CD4-positive, alpha-beta T cell treated with Interleukin-17A for 4 hours (primary cell): ENCODE measurements at places on chromosomes 3 and 15.

DNA sequence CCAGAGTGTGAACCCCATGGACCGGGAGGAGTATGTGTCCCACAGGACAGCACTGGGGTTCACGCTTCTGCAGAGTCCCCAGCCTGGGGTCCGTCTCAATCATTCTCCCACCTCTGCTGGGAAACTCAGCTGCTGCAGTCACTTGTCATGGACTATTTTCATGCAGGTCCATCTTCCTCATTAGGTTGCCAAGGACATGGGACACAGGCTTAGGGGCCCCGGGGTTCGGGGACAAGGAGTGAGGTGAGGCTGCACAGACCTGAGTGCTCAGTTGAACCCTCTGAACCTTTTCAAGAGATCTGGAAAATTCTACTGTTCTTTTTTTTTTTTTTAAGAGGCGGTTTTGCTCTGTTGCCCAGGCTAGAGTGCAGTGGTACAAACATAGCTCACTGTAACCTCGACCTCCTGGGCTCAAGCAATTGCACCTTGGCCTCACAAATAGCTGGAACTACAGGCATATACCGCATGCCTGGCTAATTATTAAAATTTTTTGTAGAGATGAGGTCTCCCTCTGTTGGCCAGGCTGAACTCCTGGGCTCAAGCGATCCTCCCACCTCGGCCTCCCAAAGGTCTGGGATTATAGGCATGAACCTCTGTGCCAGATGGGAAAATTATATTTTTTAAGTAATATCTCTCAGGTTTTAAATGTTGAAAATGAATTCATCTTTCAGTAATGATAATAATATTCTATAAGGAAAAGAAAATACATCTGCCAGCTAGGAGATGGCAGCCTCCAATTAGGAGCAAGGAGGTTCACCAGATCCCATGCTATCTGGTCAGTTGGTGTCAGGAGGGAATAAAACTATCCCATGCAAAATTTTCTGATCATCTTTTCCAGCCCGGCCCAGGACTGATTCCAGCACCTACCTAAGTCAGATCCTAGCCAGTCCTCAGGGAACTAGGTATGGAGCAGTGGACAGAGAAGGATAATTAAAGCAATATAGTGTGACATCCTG is 45.2 kb downstream of the RPN1 start:
- no peak for DNase-seq

DNA sequence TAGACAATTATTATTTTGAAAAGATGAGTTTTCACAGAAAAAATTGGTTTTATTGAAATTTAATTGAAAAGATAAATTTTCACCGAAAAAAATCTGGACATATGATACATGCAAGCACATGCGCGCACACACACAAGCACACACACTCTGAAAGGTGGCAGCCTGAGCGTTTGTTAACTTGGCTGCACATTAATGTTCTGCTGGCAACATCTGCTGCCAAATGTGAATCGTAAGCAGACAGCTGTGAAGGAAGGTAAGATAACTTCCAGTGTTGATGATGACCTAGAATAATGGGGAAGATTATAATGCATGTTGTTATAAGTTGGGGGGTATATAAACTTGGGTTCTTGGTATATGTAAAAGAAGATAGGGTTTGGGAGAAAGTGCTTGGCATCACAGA is 18.4 kb upstream of the CMTM7 start:
- no peak for DNase-seq

- no peak for DNase-seq
Observed at GRCh38 chr3:146546366-146546965, 2.1 kb upstream of the PLSCR1 start.

GRCh38 chr15:63780969-63781368 is 52.8 kb downstream of the HERC1 start:
- no peak for DNase-seq

DNA sequence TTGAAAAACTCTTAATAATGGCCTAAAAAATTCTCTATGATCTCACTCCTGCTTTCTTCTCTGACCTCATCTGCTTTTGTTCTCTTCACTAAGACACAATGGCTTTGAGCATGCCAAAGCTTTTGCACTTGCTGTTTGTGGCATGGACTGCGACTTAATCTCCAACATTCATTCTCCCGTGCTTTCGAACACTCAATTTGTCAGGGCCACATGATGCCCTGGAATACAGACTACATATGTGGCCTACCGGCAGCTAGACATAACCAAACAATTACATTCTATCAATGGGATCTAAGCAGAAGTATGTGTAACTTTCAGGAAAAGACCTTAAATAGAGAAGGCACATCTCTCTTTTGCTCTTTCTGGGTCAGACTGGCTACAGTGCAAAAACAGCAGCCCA is 506.5 kb downstream of the MAGI1 start:
- DNase-seq, result no peak

- no peak for DNase-seq
Observed at GRCh38 chr3:183038221-183038620, 57.9 kb upstream of the DCUN1D1 start.

DNA sequence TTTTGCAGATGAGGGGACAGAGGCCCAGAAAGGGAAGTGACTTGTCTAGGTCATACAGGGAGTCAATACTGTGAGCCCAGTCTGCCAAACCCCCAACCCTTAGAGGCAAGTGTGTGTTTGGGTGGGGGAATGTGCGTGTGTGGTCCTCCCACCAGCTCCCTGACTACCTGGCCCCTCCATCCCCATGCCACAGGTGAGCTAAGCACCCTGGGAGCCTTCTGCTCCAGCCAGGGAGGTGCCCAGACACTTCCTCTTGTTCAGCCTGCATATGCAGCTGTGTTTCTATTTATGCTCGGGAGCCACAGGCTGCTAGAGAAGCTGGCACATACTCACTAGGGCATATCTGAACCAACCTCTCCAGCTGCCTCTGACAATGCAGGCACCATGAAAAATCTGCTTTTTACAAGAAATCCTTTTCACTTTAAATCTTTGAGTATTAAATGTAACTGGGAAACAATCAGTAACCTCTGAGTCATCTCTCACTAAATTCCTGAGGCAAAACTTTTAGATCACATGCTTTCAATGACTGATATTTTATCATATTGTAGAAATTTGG is 20.7 kb downstream of the TBC1D2B start:
- peak; percentile 38 for DNase-seq

GRCh38 chr3:10757021-10757820 is 58.8 kb upstream of the SLC6A11 start:
- DNase-seq, result no peak

- no peak for DNase-seq
Observed at GRCh38 chr3:38984731-38985130, 67.0 kb downstream of the SCN11A start.

GRCh38 chr3:142863010-142863817 is 25.7 kb downstream of the PCOLCE2 start:
- no peak for DNase-seq

- DNase-seq, result peak; percentile 43
Observed at GRCh38 chr3:188164248-188164687, 10.3 kb downstream of the LPP start.

- no peak for DNase-seq
Observed at GRCh38 chr3:13203398-13204176, 130.4 kb upstream of the IQSEC1 start.

GRCh38 chr3:130621824-130622223 is 104.8 kb downstream of the COL6A6 start:
- no peak for DNase-seq

GRCh38 chr3:122272879-122273278 is 52.2 kb upstream of the CSTA start:
- DNase-seq, result no peak

GRCh38 chr3:17800232-17800631 is 57.8 kb upstream of the TBC1D5 start:
- no peak for DNase-seq

DNA sequence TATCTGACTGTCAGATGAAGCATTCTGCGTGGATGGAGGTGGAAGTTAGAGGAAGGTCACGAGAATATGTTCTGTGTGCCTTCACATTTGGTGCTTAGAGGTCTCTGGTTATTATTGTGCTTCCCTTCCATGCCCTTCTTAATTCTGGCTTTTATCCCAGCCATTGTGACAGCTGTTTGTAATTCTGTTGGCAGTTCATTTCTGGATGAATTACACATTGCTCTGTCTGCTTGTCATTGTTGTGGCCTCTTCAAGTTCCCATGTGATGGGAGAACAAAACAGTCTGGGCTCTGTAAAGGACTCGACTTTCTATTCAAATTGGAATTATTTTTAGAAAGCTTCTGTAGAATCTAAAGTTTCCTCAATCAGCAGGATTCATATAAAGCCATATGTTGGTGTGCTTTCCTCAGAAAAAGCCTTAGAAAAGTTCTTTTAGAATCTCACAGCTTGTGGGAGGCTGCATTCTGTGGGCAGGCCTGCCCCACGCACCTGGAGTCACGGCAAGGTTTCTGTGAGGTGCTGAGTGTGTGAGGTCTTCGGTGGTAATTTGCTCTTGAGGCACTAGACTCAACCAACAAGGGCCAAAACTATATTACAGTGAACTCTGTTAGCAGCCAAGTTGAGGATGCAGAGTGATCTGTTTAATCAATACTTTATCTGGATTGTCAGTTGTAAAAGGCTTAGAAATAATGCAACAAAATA is 397.4 kb upstream of the AZI2 start:
- no peak for DNase-seq

GRCh38 chr3:173823911-173824460 is 426.4 kb downstream of the NLGN1 start:
- DNase-seq, result no peak

DNA sequence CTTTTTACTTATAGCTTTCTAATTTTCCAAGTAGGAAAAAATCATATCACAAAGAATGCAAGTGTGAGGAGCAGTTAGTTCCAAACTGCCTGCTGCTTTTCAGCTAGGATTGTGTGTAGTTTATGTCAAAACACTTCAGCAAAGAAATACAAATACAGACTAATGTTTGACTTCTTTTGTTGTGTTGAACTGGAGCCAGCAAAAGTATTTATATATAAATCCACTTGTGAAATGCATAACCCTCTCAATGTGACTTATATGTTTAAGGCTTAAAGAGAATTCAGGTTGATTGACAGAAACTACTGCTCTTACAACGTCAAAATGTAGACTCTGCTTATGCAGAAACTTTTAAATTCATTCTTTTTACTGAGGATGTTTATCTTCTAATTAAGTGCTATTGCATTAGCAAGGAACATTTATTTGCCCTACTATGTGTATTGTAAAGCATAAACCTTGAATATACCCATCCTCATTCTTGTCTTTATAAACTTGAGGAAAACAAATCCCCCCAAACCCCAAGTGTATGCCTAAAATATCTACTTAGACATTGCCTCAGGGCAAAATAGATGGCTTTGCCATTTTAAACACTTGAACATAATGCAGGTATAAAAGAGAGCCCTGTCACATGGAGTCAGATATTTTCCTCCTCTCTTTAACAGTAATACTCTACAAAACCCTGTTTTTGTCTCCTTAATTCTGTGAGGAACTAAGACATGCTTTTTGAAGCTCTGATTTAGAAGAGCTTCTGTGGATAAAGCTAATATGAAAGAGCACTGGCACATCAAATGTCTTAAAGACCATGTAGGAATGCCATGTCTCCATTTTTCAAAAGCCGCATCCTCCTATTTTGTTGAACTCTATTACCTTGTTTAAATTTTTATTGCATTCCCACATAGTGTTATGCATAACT is 302.8 kb upstream of the TBC1D5 start:
- DNase-seq, result no peak

GRCh38 chr3:54527953-54528352 is 399.9 kb downstream of the LRTM1 start:
- no peak for DNase-seq

GRCh38 chr15:62453981-62454380 is 288.9 kb upstream of the C2CD4B start:
- DNase-seq, result no peak

GRCh38 chr3:133492159-133492741 is 81.2 kb upstream of the CDV3 start:
- DNase-seq, result peak; percentile 14

DNA sequence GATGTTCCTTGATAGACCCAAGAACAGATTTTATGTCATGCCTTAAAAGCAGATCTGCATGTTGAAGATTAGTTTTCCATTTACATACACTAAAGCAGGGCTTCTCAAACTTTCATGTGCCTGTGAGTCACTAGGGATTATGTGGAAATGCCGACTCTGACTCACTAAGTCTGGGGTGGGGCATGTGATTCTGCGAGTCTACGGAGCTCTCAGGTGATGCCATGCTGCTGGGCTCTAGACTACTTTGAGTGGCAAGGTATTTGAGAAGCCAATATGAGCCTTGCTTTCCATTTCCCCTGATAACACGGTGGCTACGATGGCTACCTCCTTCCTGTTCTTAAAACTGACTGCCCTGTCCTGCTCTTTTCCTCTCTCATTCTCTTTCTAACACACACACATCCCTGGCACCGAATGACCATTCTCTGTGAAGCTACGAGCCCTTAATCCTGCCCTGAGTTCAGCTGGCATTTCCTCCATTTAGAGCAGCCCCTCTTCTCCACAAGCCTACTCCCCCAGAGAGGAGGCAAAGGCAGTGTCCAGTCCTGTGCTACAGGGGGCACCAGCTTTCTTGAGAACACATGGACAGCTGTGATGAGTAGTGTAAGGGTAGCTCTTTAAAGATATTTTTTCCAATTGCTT is 39.7 kb upstream of the PYGO1 start:
- DNase-seq, result no peak

DNA sequence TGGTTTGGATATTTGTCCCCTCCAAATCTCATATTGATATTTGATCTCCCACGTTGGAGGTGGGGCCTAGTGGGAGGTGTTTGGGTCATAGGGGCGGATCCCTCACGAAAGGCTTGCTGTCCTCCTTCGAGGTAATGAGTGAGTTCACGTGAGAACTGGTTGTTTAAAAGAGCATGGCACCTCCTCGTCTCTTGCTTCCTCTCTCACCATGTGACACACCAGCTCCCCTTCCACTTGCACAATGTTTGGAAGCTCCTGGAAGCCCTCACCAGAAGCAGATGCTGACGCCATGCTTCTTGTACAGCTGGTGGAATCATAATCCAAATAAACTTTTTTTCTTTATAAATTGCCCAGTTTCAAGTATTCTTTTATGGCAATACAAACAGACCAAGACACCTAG is 38.6 kb downstream of the RFTN1 start:
- no peak for DNase-seq

DNA sequence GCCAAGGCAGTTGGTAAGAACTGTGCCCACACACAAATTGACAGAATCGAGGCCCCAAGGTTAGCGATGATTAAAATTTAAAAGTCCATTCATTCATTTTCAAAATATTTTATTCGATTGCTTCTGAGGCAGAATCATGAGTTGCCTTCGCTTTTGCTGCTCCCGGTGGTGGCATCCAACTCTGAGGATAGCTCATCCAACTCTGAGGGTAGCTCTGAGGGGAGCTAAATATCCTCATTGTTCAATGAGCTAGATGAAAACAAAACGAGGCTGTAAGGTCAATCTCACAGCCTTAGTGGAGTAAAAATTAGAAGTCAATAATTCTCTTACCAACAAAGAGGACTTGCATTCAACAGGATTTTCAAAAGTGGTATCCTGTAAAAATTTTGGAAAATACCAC is 897 bp upstream of the CHL1 start:
- no peak for DNase-seq

GRCh38 chr3:153150991-153151390 is 11.0 kb upstream of the RAP2B start:
- DNase-seq, result no peak

- DNase-seq, result no peak
Observed at GRCh38 chr3:110686701-110687100, 384.9 kb upstream of the NECTIN3 start.

GRCh38 chr15:85005319-85005718 is 23.7 kb downstream of the PDE8A start:
- no peak for DNase-seq

GRCh38 chr3:48798998-48799397 is 48.7 kb downstream of the PRKAR2A start:
- DNase-seq, result no peak
